ENCODE measurements at places on chromosomes 3 and 15. TPM values are rescaled to one million over a fixed set of nuclear protein-coding genes. Genes with fewer than 3 reads are reported as not detected.

- no peak for DNase-seq
Observed at GRCh38 chr15:92606126-92606835, 49.3 kb downstream of the FAM174B start.

MYO1E gene
- total RNA-seq = 211 TPM

- DNase-seq = no peak
Observed at GRCh38 chr15:50487287-50487686, 59.2 kb downstream of the USP50 start.

GRCh38 chr15:70234256-70234905, 136.7 kb upstream of the TLE3 start:
- DNase-seq = peak; percentile 62

Data from lower leg skin (tissue), 4 donors.